ENCODE measurements at places on chromosomes 5 and 9.

DNA sequence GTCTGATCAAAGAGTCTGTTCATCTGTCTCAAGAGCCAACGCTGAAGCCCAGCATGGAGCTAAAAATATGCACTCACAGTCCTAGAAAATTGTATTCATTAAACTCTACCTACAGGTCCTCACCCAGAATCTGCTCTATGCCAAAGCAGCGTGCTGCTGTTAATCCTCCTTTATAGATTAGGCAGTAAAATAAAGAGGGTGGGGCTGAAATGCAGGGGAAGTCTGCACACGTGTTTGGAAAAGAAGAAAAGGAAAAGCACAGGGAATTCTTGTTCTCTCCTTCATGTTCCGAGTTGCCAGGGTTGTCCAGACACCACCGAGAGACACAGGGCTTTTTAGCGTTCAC, 121.4 kb upstream of the TMEM161B start:
- DNase-seq, result no peak

- DNase-seq, result peak; percentile 73
These were observed 180.4 kb downstream of the GAS1 start for GRCh38 chr9:86766912-86767311.

- DNase-seq, result peak; percentile 57
These were observed 439.0 kb downstream of the ENC1 start for GRCh38 chr5:74201334-74202081.

- DNase-seq, result no peak
These were observed 682 bp upstream of the SPTAN1 start for GRCh38 chr9:128551657-128552152.

DNA sequence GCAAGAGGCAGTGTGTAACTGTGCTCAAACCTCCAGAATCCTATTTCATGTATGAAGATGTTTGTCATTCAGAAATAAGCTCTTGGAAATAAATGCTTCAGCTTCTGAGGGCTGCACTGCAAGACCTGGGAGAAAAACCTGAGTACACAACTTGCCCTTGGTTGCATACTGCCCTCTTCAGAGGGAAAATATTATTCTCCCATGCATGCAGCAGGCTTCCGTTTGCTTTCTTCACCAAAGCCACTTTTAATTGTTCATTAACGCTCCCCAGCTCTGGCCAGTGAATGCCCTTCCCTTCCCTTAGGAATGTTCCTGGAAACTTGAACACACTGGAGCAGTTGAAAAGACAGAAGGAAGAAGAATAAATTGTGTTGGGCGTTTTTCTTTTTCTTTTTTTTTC, 2.5 kb upstream of the WHRN start:
- peak; percentile 59 for DNase-seq

DNA sequence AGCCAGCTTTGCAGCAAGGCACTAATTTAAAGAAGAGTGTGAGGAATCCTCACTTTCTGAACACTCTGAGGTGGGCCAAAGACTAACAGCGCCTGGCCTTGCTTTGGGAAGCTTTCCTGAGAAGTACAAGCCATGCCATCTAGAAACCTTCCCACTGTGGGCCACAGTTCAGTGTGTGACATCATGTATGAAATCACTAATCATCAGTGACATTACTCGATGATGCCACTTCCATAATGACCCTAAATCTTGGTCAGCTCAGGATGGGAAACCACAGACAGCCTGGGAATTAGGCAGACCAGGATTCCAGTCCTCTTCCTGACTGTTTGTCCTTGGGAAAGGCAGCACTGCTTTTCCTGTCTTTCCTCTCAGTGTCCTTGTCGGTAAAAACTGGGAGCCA, 54.2 kb upstream of the HSPA9 start:
- DNase-seq, result no peak

DNA sequence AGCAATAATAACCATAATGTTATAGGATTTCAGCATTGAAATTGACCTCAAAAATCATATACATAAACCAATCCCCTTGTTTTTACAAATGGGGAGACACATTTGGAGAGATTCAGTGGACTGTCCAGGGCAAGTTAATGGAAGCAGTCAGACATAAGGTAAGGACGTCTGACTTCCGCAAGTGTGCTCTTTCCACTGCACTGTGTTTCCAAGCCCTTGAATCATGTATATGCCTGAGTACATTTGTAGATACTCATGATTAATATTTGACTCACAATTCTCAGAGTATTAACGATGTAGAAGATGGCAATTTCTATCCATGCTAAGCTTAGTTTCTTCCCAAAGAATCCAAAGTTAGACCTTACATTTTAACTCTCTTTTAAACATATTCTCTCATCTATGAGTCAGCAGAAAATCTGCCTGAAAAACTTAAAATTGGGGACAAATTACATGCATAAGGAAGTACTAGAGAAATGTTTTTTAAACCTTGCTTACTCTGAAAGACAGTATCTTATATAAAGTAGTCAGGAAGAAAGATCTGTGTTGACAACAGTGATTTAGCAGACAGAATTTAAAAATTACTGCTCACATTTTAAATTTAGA, 165.3 kb downstream of the NFIB start:
- no peak for DNase-seq

DNA sequence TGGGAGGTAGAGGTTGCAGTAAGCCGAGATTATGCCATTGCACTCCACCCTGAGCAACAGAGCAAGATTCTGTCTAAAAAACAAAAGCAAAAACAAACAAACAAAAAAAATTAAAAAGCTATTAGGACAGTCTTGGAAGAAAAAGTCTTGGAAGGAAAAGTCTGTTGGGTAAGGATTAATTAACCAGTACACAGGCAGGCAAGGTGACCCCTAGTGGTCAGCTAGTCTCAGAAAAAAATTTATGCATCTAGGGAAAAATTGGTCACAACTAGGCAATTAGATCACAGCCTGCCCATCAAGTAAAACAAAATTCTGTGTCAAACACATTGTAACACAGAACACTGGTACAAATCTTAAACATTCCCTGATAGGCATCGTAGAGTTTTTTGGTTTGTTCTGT, 6.7 kb upstream of the ANKRD18B start:
- DNase-seq, result peak; percentile 73

Measured in NB4 (cell line).